Right ventricle myocardium inferior (tissue), 1 donor: ENCODE measurements at places on chromosomes 6 and 20. TPM values are rescaled to one million over a fixed set of nuclear protein-coding genes. Genes with fewer than 3 reads are reported as not detected.

DNA sequence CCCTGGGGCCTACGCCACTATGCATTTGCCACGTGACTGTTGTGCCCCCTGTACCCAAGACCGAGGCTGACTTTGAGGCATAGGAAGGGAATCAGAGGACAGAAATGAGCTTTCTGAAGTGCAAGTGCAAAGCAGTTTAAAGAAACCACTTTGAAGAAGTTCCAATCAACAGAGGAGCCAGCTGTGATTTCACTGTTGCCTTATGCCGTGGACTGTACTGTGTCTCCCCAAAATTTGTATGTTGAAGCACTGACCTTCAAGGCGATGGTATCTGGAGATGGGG lies 111.1 kb downstream of the JPH2 start:
- DNase-seq: no peak

GRCh38 chr6:44342489-44342888 lies at the start of gene SPATS1:
TSS of gene SPATS1 (plus strand) at chr6:44342650. CDS start at chr6:44343096, 446 bp downstream.
- no peak for DNase-seq

DNA sequence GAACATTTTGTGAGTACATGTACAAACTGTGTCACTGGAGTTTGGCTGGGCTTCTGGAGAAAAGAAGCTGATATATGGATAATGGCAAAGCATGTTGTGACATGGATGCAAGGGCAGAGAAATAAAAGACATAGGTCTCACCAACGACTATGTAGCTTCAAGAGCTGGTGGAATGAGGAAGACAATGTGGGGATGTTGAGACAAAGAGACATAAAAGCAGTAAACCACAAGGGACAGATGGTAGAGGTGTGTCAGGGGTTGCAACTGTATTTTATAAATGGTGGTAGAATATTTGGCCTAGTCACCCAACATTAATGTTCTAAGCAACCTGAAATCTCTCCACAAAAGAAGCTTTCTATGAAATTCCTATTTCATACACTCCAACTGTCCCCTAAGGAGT lies 199.0 kb downstream of the KCNQ5 start:
- no peak for DNase-seq

The ACSS2 gene
- 149 TPM for total RNA-seq

GRCh38 chr6:151284548-151285017 lies 44.8 kb downstream of the AKAP12 start:
- DNase-seq: no peak

The RAET1E gene
- total RNA-seq: 0.27 TPM

DNA sequence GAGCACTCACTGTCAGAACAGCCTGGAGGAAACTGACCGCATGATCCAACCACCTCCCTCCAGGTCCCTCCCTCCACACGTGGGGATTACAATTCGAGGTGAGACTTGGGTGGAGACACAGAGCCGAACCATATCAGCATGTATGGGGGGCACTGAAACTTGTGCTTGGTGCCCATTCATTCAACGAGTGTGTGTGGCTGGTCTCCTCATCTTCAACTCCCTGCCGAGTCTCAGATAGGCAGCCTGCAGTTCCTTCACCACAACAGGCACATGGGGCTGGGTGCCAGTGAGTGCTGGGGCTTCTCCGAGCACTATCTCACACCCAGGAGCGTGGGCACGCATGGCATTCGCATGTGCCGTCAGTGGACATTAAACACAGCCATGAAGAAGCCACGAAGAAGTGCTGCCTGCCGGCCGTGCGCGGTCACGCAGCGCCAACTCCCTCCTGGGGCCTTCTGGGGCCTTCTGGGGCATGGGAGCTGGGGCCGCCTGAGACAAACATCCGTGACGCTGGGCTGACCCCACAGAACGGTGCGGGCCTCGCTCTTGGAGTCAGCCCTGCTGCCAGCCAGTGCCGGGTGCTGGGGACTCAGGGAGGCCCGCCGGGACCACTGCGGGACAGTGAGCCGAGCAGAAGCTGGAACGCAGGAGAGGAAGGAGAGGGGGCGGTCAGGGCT lies 714 bp upstream of the RTEL1 start:
- DNase-seq: no peak

GRCh38 chr20:18101125-18101810 lies 36.4 kb upstream of the KAT14 start:
- no peak for DNase-seq

The LBP gene
- total RNA-seq: 0.16 TPM

The ZBTB46 gene
- 13.8 TPM for total RNA-seq

DNA sequence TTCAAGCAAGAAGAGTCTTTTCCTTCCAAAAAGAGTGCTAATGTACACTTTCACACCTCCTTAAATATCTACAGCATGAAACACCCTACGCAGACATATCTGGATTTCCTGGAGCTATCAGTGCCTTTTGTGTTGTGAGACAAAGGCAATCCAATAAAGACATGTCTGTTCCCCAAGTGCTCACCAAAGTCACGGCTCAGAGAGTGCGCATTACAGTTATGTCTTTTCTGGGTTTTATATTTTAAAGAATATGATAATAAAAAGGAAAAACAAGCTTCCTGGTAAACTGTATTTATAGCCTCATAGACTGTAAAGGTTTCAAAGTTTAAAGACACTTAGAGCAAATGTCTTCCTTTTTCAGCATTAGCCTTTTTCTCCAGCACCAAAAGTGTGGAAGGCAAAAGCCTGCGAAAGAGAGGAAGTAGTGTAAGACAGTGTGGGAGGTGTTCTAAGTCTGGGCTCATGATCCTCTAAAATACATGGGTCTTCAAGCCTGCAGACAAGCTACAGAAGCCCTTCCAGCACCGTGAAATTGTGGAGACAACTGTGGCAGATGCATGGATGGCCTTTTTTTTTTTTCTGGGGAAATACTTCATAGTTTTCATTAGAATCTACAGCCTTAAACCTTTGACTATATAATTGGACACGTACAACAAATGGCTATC lies 135.0 kb upstream of the SLC35B3 start:
- DNase-seq: no peak

GRCh38 chr6:107813555-107814194 lies 10.4 kb downstream of the SCML4 start:
- no peak for DNase-seq
